ENCODE measurements at places on chromosomes 7 and 10.
A peak's percentile ranks its signal among the peaks of the same experiment; 100 is the strongest.

GRCh38 chr7:152674860-152675758 lies 832 bp downstream of the XRCC2 start:
- DNase-seq = no peak

DNA sequence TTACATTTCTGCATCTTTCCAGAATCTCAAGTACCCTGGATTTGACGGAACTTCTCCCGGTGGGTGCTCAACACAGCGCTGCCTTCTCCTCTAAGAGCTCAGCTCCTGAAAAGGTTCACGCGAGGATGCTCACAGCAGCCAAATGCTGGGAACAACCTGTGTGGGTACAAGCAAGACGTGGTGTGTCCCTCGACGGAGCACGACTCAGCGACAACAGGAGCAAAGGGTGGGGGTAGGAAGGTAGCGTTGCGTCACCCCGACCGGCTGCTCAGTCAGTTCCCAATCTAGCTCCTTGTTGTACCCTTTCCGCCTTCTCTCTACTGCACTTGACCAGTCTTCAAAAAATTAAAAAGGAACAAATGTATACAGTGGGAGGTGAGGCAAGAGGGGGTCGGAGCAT lies 117.3 kb downstream of the PTPRN2 start:
- no peak for DNase-seq

- peak; percentile 37 for DNase-seq
Measured at GRCh38 chr10:86342111-86342863, 24.3 kb downstream of the GRID1 start.

- DNase-seq = no peak
Measured at GRCh38 chr7:80287400-80288174, 153.0 kb downstream of the GNAI1 start.

DNA sequence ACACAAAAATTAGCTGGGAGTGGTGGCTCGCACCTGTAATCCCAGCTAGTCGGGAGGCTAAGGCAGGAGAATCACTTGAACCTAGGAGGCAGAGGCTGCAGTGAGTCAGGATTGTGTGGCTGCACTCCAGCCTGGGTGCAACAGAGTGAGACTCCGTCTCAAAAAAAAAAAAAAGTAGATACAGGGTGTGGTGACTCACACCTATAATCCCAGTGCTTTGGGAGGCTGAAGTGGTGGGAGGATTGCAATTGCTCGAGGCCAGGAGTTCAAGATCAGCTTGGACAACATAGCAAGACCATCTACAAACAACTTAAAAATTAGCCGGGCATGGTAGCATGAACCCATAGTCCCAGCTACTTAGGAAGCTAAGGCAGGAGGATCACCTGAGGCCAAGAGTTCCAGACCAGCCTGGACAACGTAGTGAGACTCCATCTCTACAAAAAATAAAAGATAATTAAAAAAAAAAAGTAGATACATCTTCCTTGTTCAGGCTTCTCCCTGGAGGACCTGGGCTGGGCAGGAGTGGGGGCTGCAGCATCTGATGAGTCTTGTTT lies 2.0 kb downstream of the MOSPD3 start:
- no peak for DNase-seq

- no peak for DNase-seq
Measured at GRCh38 chr10:108230478-108231170, 1066.1 kb upstream of the SORCS1 start.

GRCh38 chr10:46525177-46525823 lies 31.2 kb downstream of the GPRIN2 start:
- DNase-seq = no peak

DNA sequence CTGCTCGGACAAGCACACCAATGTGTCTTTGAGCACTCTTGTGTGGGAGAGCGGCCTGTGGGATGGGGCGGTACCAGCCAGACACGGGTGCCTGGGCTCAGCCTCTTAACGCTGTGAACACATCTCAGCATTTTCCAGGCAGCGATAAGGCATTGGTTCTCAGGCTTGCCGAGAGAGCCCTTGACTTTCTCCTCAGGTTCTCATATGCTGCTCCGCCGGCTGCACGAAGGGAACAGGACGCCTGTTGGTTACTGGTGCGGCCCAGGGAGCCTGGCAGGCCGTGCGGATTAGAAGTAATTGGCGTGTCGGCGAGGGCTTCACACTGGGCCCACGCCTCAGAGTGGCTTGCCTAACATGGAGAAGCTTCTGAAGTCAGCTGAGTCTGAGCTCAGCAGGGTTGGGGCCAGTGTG lies 456.7 kb upstream of the FOXK1 start:
- DNase-seq = no peak

- no peak for DNase-seq
Measured at GRCh38 chr10:91062091-91062490, 141.2 kb upstream of the ANKRD1 start.

DNA sequence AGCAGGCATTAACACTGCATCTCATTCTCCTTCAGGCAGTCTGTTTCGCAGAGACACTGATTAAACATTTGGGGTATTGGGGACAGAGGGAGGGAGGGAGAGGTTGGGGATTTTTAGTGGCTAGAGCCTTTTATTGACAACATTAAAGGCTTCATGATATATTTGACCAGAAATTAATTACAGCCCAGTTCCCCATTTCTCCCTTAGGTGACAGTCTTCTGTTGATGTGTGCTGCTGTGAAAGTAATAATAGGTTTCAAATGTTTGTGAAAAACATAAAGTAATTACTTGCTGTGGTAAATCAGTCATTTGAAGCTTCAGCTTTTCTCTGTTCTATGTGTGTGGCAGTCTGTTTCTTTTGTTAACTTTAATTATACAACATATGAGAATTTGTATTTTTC lies 105.3 kb upstream of the LRGUK start:
- DNase-seq = no peak

DNA sequence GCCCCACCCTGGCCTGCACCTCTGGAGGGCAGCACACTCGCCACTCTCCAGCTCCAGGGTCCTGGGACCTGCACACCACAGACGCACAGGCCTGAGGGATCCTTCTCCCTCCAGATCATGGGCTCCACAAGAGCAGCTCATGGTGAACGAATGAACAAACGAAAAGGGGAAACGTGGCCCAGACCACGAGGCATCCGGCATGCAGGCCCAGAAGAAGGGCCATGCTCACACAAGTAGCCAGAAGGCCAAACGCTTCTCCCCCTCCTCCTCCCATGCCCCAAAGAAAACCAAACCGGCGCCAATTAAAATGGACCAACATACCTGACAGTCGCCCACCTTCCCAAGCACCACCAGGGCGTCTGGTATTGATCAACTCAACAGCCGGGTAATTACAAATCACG lies 30.4 kb downstream of the MAD1L1 start:
- no peak for DNase-seq

- DNase-seq = no peak
Measured at GRCh38 chr7:130923365-130923764, 189.4 kb upstream of the KLF14 start.

DNA sequence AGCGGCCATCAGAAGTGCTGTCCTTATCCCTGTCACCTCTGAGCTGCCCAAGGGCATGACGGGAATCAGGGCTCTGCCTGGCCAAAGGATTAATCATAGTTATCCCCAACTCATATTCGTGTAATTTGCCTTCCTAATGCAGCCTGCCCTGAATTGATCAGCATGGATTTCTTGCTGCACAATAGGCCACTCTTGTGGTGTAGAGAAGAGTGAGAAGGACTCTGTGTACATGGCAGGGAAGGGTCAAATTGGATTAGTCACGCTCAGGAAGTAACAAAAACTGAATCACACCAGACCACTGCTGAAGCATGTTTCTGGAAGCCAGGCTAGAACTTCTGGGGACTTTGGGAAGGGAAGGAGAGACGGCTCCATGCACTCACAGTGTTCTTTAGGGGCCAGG lies 227.0 kb downstream of the BUB3 start:
- DNase-seq = no peak
